ENCODE measurements at places on chromosomes 5 and 9.

- DNase-seq, result no peak
Observed at GRCh38 chr9:78745331-78745730, 448.4 kb downstream of the PSAT1 start.

DNA sequence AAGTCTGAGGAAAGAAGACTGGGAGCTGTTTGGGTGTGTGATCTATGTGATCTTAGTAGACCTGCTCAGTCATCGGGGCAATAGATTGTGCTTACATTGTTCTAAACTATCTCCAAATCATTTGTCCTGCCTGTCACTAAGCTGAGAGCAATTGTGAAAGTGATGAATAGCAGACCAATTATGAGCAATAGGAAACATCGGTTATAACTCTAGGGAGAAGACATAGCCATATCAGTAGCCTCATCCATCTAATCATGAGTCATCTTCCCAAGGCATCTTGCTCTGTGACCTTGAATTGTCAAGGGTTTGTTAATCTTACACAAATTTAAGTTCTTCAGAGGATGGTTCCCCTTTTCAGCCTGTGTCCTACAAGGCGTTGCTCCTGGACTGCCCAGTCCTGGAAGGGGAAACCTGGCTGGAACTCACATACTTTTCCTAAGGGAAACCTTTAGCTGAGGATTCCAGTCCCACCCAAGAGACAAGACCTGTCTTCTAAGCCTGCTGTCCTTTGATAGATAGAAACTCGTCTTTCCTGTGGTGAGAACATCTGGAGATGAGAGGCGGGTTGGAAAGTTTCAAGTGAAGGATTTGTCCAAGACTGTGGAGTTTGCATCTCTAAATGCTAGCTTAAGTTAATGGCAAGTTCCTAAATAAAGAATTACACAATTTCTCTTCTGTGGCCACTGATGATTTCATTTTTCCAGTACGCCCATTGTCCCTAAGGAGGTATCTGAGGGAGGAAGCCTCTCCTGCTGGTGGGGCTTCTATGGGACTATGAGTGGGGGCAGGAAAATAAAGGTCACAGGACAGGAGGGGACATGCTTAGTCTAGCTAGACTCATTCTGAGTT is 53.9 kb upstream of the TRIM32 start:
- DNase-seq, result no peak

- no peak for DNase-seq
Observed at GRCh38 chr5:91486638-91487037, 103.5 kb upstream of the ARRDC3 start.

DNA sequence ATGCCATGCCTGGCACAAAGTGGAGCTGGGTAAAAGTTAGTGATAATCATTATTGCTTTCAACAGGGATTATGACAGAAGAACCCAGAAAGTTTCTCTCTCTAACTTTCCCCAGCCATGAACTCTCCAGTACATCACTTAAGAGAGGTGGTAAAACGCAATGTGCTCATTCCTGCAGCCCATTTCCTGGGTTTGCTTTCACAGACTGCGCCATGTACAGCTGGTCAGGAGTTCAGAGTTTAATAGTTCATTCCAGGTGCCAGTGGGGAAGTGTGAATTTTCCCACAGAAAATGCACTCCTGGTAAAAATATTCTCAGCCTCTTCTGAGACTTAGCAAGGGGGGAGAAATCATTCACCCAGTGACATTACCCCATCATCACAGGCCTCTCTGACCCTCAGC is 35.5 kb downstream of the ADAM19 start:
- no peak for DNase-seq

DNA sequence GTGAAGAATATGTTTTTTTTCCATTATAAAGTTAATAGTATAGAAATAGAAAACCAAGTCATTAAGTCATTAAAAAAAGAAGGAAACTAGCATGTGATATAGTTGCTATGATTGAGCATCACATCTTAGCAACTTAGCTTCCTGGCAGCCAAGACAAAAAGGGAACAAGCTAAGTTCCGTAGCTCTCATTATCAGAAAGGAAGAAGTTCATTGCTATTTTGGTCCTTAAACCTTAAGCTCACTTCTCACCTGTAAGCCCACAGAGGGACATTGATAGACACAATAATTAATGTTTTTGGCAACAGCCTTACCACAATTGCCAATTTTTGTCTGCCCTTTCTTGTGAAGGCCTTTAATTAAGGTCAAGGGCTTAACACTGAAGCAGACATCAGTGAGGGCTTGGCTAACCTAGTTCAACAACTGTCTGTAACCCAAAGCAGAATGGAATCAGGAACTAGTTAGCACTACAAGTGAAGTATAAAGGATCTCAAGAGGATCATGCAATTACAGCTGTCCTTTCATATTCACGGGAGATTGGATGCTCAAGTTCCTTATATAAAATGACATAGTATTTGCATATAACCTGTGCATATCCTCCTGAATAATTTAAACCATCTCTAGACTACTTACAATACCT is 24.0 kb upstream of the KLF4 start:
- DNase-seq, result no peak

- DNase-seq, result no peak
Observed at GRCh38 chr9:130962418-130963316, 23.6 kb upstream of the FIBCD1 start.

DNA sequence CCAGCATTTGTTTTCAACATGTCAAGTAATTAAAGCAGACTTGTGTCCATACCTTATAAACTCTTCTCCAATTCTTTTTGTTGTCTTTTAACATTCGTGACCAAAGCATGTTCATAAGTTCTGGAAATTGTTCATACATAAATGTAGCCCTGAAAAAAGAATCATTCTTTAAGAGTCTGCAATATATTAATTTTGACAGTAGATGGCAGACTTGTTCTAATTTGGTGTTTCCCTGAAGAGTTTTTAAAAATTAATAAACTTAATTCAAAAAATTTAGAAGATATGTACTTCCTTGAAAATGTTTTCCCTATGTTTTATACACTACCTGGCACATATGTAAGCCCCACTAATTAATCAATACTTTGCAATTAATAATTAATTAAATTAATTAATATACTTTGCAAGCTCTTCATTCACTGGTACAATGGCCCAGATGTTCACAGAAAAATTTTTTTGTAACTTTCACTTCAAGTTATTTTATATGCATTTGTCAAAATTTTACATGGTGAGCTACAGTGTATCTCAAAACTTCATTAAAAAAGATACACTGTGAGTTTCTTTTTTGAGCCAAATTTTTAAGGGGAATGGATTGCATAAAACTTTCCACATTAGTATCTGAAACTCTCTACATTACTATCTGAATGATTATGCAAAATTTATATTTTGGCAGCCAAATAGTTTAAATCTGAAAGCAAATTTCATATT is 42.1 kb downstream of the CLINT1 start:
- no peak for DNase-seq

DNA sequence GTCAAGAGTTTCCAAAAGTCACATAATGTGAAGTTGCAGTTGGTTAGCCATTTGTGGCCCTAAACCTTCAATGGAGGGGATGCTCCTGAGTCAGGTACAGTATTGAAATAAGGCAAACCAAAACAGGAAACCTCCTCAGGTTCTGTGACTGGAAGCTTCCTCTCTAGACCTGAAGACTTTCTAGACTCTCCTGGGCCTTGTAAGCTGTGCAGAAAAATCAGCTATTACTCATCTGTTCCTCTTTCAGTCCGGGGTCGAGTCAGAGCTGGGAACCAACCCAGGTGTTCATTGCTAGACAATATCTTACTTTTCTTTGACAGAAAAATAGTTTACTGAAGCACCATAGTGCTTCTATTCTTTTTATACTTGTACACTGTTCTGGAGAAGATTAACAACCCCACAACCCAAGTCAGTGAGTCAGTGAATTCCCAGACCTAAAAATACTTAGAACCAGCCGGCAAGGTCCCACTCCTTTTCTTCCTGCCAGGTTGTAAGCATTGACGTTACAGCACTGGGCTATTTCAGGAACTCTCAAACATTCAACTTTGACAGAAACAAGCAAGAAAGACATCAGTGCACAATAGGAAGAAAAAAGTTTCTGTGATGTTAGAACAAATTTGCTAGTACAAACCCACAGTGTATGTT is 47.3 kb downstream of the FSTL4 start:
- DNase-seq, result no peak

- DNase-seq, result no peak
Observed at GRCh38 chr9:122055701-122056100, 37.4 kb downstream of the TTLL11 start.

- DNase-seq, result no peak
Observed at GRCh38 chr5:44869928-44870327, 61.2 kb downstream of the MRPS30 start.

GRCh38 chr9:116365056-116365471 is 211.5 kb downstream of the PAPPA start:
- DNase-seq, result no peak

DNA sequence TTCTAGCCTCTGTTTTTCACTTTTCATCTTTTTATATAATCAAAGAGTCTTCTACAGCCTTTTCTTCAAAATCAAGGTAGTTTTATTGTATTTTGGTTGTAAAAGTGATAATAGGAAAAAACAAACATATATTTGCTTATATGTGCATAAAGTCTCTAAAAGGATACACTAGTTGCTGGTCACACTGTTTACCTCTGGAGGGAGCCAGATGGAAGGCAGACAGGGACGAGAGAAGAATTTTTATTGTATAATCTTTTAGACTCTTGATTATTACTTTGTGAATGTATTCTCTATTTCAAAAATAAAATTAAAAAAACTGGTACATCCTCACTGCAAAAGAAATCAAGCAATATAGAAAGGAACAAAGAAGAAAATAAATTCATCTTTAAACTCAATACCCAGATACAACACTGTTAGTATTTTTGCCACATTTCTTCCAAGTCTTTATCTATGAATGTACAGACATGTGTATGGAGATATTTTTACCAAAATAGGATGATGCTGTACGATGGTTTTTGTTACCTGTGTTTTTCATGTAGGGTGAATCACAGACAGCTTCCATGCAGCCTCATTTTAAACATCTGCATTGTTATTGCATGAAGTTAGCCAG is 6.1 kb upstream of the RNF183 start:
- no peak for DNase-seq

DNA sequence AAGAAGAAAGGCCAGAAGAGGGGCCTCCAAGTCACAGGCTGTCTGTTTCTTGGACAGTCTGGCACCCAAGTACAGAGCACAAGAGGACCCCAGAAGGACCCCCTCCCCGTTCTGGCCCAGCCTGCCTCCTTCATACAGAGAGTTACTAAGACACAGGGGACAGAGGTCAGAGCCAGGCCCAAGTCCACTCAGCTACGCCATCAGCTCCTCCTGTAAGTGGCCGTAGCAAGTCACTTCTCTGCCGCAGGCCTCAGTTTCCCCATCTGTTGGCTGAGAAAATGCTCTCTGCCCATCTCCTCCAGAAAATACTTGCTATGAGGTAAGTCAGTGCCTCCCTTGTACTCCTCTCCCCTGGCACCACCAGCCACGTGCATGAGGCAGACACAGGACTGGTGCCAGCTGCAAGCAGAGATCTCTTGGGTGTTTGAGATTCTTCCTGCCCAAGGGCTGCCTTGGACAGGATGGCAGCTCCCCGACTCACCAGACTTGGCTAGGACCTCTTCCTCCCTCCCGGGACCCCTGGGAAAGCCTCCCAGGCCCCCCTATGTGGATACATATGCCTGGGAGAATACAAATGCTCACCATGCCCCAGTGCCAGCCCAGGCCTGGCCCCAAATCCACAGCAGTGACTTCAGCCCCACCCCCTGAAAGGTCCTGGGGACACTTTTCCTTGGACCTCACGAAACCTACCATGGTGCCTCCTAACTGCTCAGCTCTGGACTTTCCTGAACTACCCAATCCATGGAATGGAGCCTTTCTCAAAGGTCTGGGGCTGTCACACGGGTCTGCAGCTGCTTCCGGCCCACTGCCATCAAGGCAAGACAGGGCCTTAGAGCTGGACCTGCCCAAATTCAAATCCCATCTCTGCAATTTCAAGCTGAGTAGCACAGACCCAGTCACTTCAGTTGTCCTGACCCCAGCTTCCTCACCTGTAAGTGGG is 5.1 kb downstream of the EEIG1 start:
- no peak for DNase-seq
